WERI-Rb-1 (cell line): ENCODE measurements at places on chromosomes 3 and 15.

GRCh38 chr3:49899815-49900214 lies 3.9 kb downstream of the MST1R start:
- DNase-seq = peak; percentile 63

GRCh38 chr3:50632450-50632849 lies 15.5 kb downstream of the MAPKAPK3 start:
- DNase-seq = no peak

GRCh38 chr3:121566773-121567172 lies 976 bp upstream of the ARGFX start:
- no peak for DNase-seq

DNA sequence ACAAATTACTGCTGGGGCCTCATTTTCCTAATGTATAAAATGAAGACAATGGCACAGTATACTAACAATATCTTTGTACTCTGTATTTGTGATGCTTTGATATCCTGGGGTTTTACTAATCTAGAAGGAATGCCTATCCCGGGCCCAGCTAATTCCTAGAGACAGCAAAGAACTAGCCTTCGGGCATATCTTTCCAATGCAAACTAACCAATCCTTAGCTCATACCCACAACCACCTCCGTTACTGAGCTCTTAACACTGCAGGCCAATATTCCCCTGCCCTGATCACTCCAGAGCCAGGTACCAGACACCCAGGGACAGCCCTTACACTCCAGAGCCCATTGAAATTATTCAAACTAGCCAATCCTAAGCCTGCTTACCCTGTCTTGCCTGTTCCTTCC lies 309.0 kb downstream of the ULK4 start:
- no peak for DNase-seq

DNA sequence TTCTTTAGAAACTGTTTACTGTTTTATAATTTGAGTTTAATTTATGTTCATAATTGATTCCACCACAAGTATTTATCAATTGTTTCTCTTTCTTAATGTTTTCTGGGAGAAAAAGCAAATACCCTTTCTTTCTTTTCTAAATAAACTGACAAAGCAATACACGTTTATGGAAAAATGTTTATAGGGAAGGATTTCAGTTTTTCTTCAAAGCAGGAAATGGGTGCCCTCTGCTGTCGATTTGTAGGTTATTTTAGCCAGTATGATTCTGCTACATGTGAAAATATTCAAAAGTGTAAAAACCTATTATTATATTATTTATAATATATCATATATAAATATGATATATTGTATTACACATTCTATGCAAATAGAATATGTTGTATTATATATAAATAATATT lies 921.0 kb upstream of the ROBO1 start:
- DNase-seq = no peak

- DNase-seq = no peak
Observed at GRCh38 chr3:52454938-52455282, 494 bp upstream of the NISCH start.

GRCh38 chr3:143302638-143303171 lies 183.1 kb downstream of the CHST2 start:
- no peak for DNase-seq

GRCh38 chr3:51401735-51402134 lies 10.7 kb downstream of the RBM15B start:
- no peak for DNase-seq

GRCh38 chr15:90813796-90814190 lies 54.6 kb upstream of the FURIN start:
- DNase-seq = no peak

GRCh38 chr3:154781595-154781994 lies 298.5 kb upstream of the MME start:
- no peak for DNase-seq

- no peak for DNase-seq
Observed at GRCh38 chr15:39079296-39079847, 501.5 kb upstream of the THBS1 start.
